ENCODE measurements at places on chromosomes 6 and 20.

DNA sequence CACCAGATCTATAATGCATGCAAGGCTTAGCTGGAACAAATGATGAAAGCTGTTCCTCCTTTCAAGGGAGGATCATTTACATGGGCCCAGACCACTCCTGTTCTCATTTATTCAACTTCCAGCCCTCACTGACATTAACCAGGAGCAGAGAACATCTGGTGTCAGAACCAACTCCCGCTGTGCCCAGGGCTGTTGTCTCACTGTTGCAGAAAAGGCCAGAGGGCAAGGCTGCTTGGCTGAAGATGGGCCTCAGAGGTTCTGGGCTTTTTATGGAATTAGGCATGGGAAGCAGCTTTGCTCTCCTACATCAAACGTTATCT, 164.2 kb downstream of the GMPR start:
- no peak for DNase-seq

DNA sequence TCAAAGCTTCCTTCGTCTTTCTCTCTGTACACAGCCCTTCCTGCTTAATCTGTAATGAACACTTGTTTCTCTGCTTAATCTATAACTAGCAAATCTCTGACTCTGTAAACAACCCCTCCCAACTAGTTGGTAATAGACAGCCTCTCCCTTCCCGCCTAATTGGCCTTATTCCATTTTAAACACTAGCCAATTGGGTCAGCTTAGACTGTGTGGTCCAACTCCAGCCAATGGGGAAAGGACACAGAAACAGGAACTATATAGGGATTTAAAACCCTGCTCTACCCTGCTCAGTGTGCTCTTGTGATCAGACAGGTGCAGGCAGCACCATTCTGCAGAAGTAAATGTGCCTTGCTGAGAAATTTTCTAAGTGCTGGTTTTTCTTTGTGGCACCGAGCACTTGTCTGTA, 18.5 kb downstream of the CHD6 start:
- DNase-seq = no peak

DNA sequence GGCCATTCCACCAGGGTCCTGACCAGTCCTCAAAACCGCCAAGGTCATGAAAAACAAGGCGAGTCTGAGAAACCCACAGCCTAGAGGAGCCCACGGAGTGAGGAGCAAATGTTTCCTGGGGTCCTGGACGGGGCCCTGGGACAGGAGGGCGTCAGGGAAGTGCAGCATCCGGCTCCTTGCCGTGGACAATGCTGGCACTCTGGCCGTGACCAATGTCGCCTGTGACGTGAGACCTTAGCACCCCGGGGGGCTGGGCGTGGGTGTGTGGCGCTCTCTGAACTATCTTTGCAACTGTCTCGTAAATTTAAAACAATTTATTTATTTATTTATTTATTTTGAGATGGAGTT, 34.1 kb upstream of the SLCO4A1 start:
- DNase-seq = no peak

GRCh38 chr20:1041845-1042390, 39.8 kb upstream of the RSPO4 start:
- no peak for DNase-seq

GRCh38 chr6:152573762-152574161, 63.4 kb downstream of the SYNE1 start:
- no peak for DNase-seq

DNA sequence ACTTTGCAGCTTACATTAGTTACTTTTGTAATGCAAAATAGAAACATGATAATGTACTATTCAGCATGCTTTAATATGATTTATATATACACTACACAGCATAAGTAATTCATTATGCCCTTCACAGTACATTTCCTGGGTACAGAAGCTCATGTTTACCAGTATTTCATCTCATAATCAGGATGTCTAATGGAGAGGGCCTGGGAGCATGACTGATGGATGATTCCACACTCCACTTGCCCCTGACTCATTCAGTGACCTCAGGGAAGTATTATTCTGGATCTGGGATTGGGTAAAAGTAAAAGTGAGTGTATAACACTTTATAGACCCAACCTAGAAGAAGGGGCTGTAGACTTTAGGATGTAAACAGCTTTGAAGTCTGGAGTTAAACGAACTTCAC, 31.4 kb upstream of the BACH2 start:
- DNase-seq = no peak

DNA sequence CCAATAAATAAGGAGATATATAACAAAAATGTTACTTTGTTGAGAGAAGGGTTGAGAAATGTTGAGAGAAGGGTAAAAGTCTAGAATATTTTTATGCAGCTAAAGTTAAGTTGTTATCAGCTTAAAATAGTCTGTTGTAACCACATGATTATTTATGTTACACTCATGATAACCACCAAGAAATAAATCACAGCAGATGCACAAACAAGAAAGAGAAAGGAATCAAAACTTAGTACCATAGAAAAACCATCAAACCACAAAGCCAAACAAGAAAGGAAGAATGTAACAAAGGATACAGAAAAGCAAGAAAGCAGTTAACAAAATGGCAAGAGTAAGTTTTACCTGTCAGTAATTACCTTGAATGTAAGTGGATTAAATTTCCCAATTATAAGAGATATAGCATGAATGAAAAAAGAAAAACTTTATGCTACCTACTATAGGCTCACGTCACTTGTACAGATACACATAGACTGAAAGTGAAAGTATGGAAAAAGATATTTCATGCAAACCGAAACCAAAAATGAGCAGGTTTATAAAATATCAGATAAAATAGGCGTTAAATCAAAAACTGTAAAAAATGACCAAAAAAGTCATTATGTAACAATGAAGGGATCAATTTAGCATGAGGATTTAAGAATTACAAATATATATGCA, 93.6 kb downstream of the STXBP5 start:
- DNase-seq = no peak

GRCh38 chr20:36929290-36929689, 22.2 kb downstream of the SAMHD1 start:
- no peak for DNase-seq

GRCh38 chr6:107435798-107436197, 23.6 kb downstream of the PDSS2 start:
- DNase-seq = no peak

DNA sequence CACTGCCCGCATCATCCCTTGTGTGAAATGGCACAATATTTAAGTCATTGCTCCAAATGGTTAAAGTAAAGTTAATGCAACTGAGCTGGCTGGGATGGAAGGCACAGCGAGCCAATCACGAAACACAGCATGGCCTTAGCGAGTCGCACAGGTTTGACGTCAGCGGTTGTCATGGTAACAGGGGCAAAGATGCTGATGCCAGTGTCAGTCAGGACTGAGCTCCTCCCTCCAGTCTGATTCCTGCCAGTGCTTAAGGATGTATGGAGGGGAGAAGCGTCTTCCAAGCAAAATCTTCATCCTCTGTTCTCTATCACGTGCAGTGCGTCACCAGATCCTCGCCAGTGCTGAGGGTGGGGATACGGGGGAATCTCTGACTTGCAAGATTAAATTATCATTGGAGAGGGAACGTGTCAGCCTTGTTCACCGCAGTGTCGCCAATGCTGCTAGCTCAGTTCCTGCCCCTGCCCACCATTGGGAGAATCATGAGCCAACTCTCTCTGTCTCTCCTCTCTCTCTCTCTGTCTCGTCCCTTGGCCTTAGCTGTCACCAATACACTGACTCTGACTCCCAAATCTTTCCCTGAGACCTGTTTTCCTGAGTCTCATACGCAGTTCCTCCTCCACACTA, 24.5 kb downstream of the TSPYL4 start:
- no peak for DNase-seq

DNA sequence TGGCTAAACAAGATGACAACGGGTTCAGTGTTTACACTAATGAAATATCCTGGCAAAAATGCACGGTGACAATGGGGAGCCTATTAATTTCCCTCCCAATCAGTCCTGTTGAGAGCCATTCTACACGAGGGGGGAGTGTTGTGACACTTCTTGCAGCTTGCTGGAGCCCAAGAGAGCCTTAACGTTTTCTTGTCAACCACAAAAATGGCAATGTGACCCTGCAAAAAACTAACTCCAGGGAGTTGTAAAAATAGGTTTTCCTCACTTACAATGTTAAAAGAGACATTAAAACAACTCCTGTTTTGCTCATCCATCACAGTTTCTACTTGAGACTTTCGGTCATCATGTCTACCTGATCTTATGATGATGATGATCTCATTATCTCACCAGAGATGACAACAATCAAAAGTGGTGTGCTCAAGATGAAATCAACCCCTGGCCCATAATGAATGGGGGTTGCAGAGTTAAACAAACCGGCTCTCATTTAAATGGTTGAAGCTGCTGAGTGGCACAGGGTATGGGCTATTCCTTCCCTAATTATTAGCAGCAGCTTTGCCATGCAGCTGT, 57.9 kb downstream of the GJA10 start:
- DNase-seq = no peak

DNA sequence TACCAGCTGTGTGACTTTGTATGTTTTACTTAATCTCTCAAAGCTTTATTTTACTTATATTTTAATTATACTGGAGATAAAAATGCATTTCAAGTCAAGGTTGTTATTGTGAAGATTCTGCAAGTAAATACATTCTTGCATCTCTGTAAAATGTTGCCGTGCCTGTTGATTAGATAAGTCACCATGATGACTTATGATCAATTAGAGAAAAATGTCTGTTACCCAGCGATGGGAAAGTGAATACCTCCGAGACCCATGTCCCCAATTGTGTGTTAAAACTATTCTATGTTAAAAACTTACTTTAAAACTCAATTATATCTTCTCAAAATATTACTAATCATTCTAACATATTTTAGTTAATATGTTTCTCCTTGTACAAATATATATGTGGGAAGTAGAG, 39.9 kb downstream of the MYB start:
- DNase-seq = no peak

DNA sequence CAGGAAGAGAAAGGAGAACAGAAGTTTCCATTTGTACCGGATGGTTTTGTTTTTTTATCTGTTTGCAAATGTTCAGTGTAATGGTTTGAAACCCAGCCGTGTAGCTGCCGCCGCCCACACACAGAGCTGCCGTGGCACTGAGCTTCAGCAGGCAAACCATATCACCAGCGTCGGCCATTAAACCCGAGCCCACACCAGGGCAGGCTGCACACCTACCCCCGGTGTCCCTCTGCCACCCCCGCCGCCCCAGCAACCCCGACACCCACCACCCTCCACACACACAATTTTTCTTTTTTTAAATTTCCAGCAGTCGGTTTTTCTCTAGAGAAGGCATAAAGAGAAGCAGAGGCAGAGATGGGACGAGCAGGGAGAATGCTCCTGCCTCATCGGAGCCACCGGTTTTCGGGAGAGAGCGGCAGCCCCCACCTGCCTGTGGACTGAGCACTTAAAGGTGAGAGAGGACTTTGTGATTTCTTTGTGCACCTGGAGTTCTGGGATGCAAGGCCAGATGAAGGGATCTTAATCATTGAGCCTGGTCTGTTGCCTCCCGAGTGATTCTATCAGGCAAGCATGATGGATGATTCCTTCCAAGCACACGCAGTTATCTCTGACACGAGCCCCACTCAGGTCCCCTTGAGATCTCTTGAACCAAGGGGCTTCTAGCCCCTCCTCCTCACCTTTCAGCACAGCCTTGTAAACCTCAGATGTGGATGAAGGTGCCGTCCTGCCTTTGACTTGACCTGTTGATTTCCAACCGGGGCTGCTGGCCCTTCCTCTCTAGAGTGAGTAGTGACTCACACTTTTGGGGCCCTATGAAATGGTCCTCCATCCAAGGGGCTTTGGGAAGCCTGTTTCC, 17.5 kb upstream of the ZNF831 start:
- no peak for DNase-seq

DNA sequence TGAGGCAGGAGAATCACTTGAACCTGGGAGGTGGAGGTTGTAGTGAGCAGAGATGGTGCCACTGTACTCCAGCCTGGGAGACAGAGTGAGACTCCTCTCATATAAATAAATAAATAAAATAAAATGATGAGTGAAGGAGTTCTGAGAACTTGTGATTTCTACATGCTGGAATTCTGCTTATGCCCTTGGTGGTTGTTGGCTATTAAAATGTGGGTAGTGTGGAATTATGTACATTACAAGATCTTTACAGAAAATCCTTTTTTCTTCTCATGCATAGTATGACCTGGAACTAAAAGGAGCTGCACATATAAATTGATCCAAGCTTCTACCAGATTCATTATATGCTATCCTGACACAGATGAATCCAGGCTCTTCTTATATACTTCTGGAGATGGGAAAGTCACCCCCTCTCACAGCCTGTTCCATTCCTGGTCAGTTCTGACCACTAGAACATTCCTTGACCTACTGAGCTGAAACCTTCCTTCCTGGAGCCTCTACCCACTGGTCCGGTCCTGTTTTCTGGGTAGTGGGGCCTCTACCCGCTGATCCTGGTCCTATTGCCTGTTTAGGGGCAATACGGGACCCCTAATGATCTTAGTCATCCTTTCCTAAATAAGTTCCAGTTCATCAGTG, 37.7 kb upstream of the TAF8 start:
- DNase-seq = no peak

- DNase-seq = no peak
These were observed 381.0 kb downstream of the MAFB start for GRCh38 chr20:40307997-40308396.

- DNase-seq = no peak
These were observed 568.4 kb downstream of the NKAIN2 start for GRCh38 chr6:124371974-124372475.

DNA sequence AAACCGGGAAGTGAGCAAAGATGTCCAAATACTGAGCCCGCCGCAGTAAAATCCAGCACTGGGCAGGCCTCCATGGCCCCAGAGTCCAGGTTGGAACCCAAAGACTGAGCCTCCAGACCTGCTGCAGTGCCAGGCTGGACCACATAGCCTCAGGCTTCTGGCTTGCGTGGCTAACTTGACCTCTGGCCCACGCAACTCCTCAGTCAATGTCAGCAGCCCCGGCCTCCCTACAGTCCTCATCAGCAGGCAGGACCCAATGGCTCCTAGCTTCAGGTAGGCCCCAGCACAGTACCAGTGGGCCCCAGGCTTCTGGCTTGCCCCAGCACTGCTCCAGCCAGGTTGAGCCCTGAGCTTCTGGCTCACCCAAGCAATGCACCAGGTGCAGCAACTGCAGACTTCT, 245.1 kb upstream of the AFDN start:
- DNase-seq = no peak

GRCh38 chr6:136510299-136510698, 39.9 kb downstream of the MAP7 start:
- no peak for DNase-seq

DNA sequence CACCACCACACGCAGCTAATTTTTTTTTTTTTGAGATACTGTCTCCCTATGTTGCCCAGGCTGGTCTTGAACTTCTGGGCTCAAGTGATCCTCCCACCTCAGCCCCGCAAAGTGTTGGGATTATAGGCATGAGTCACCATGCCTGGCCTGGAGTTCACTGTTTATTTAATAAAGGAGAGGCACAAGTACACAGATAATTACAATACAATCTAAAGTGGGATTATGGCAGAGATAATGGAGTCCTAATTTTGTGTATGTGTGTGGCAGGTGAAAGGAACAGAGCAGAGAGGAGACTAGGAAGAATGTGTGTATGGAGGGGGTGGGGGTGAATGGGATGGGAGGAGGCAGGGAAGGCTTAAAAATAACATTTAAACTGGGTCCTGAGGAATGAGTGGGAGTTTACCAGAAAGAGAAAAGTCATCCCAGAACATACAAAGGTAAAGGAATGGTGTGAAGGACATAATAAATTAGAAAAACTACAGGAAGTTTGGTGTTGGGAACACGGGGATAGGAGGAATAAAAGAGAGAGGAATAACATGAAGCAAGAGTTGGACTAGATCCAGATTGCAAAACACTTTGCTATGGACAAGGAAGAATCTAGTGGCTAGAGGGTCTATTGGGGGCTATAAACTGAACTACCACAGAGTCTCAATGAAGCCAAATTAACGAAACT, 4.4 kb downstream of the NCOA5 start:
- peak; percentile 85 for DNase-seq

GRCh38 chr20:35660122-35660937, 4.4 kb downstream of the CPNE1 start:
- DNase-seq = no peak
